Stimulated activated CD8-positive, alpha-beta memory T cell treated with anti-CD3 and anti-CD28 coated beads, Interleukin-4, amount 100 ng/mL, for 48 hours (primary cell): ENCODE measurements at places on chromosomes 1 and 21.

- no peak for DNase-seq
Measured at GRCh38 chr1:98468111-98468717, 193.3 kb upstream of the SNX7 start.

DNA sequence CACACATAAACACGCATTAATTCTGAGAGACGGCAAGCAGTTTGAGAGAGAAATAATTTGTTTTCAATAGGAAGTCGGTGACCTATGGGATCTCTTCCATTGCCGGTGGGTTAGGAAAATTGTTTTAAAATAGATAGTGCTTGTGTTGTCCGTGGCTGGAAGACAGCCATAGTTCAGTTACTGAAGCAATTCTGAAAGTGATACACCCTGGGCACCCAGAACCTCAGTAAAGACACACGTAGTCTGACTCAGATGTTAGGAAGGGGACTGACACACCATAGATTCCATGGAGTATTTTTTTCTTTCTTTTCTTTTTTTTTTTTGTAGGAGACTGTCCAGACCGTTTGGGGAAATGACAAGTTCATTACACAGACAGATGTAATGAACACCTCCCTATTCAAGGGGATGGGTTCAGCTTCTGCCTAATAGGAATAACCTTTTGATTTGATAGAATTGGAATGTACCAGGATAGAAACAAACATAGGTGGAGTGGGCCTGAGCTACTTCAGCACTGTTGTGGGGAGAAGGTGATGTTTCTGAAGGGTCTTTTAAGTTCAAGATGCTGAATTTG lies 1.6 kb downstream of the C1orf21 start:
- DNase-seq = no peak

GRCh38 chr1:4584449-4584848 lies 70.0 kb upstream of the AJAP1 start:
- no peak for DNase-seq

DNA sequence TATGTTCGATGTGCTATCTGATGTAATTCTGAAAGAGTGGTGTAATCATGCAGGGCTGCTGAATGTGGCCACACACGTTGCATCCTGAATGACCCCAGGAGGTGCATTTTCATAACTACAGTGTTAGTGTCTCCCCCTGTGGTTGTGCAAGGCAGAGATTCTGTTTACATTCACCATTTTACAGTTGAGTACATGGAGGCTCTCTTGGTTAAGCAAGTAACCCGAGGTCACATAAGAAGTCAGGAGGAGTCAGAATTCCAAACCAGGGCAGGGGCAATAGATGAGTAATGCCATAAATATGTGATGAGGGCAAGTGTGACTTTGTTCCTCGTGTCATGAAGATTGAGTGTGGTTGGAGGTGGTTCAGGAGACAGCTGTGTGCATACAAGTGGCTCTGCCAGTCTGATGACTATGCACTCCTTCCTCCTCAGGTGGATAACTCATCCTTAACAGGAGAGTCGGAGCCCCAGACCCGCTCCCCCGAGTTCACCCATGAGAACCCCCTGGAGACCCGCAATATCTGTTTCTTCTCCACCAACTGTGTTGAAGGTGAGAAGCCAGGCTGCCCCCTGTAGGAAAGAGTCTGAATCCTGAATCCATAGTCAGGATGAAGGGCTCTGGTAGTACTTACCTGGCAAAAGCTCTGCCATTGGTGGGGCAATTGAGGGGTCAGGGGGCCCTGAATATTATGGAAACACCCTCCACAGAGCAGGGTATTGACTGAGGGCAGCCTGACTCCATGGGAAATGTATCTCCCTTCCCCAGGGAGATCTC lies 9.3 kb downstream of the ATP1A2 start:
- no peak for DNase-seq

GRCh38 chr1:46747683-46748288 lies 28.9 kb upstream of the EFCAB14 start:
- no peak for DNase-seq

GRCh38 chr1:8926707-8927694 lies 18.7 kb upstream of the CA6 start:
- DNase-seq = no peak

DNA sequence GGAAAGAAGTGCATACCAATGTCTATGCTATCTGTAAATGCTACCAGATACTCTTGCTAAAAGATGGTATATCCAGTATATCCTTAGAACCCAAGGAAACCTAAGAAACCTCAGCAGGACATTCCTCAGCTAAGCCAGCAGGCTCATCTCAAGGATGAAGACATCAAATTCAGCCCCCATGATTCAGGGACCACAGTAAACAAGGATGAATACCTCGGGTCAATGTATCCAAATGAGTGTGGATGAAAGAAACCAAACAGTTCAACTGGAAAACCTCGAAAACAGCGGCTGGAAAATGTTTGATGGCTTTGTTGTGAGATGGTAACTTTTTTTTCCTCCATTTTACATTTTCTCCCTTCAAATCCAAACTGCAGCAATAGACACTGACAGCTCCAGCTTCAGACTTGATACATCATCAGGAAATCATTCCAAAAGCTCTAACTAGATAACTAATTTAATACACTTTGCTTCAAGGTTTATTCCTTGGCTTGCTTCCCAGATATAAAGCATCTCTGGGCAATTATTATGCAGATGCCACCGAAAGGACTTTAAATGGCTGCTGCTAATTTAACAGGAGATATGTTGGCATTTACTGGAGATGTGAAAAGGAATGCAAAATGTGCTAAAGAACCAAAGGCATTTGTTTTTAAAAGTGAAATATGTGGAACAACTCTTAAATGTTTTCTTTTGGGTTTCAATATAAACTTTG lies 73.6 kb downstream of the SMYD2 start:
- no peak for DNase-seq

DNA sequence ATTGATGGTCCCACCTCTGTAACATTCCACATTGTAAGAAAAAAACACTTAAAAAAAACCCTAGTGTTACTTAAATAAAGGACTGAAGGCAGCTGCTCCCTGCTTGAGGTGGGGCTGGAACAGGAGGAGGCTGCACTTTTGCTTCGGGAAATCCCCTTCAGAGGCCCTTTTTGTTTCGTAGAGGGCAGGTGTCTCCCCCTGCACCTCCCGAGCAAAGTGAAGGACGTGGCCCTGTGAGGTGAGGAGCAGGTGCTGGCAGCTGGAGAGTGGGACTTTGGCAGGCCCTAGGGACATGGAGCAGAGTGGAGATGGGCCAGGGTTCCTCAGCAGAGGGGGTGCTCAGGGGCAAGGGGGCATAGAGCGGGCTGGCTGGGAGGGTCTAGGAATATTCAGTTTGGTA lies 33.4 kb upstream of the WNT4 start:
- DNase-seq = peak; percentile 31

DNA sequence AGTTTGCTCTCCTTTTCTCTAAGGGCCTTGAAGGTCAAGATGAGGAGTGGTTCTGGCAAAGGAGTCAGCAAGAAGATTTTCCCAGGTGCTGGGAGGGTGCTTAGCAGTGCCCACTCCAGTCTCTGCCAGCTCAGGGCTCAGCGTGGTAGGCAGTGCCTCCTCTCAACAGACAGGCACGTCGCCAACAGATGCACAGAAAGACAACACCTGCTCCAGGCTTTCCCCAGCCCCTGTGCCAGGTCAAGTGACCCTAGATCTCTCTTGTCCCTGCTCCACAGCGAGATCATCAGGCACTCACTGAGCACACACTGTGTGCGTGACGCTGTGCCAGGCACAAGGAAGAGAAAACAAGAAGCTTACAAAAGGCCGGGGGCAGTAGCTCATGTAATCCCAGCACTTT lies 86.0 kb downstream of the CASZ1 start:
- DNase-seq = no peak

- DNase-seq = no peak
Measured at GRCh38 chr1:99139876-99140275, 124.4 kb upstream of the PLPPR4 start.

- no peak for DNase-seq
Measured at GRCh38 chr1:153563483-153563901, 2.2 kb downstream of the S100A2 start.

DNA sequence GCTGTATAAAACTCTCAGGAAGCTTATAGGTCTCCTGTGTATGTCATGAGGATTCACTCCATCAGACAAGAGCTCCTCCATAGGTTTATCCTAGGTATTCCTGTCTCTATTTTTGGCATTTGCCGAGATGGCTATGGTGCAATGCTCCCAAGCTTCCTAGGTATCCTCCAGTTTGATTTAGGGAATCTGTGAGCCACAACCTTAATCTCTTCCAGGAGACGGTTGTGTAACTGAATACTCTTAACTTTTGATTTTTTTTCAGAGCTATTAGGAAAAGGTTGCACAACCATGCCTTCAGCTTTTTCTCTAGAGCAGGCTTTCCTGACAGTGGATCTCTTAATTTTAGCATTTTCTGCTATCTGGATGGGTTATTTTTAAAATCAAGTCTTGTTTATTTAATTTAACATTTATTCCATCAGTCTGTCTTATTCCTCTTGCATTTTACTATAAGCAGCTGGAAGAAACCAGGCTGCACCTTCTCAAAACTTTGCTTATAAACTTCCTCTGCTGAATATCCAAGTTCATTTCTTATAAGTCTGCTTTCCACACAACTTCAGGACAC lies 69.4 kb upstream of the BACE2 start:
- DNase-seq = no peak

DNA sequence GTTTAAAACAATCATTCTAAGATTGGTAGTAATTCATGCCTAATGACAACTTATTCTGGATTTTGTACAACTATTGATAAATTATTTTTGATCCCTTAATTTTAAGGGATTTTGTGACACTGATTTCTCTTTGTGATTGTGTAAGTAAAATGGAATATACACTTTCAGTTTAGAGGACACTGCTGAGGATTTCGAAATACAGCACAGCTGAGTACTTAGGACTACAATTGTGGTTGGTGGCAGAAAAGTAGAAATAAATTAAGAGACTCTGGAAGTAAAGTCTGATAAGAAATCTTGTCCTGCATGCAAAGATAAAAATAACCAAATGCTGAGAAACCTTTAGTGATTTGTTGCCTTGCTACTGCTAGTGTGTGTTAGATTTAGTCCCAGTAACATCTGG lies 40.0 kb downstream of the TYW3 start:
- DNase-seq = no peak

DNA sequence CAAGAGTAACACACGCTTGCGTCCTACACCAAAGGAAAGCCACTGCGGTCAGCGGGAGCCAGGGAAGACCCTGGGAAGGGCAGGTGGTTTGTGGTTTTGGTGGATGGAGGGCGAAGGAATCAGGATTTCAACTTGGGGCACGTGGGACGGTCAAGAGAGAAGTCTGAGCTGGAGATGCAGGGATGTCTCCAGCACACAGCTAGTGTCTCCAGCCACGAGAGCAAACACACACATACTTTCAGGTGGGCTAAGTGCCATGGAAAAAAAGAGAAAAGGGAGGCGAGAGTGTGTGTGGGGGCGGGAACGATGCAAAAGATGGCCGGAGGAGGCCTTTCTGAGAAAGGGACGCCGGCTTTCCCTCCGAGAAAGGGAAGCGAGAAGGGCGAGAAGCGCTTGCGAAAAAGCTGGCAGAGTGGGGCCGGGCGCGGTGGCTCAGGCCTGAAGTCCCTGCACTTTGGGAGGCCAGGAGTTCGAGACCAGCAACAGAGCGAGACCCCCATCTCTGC lies 1.4 kb upstream of the SRRM1 start:
- peak; percentile 65 for DNase-seq

DNA sequence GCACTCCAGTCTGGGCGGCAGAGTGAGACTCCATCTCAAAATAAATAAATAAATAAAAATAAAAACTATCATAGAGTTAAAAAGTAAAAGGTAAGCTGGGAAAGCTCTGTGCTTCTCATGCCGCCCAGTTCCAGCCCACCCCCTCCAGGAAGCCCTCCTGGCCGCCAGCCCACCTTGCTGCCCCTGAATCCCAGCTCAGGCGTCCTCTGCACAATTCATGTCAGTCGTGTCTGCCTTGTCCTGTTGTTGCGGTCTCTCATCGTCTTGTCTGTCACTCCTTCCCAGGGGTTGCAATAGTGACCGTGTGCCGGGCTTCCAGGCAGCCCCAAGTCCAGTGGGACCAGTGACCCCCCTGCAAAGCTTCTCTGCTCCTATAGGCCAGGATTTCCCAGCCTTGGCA lies 44.1 kb downstream of the RSPH1 start:
- no peak for DNase-seq

DNA sequence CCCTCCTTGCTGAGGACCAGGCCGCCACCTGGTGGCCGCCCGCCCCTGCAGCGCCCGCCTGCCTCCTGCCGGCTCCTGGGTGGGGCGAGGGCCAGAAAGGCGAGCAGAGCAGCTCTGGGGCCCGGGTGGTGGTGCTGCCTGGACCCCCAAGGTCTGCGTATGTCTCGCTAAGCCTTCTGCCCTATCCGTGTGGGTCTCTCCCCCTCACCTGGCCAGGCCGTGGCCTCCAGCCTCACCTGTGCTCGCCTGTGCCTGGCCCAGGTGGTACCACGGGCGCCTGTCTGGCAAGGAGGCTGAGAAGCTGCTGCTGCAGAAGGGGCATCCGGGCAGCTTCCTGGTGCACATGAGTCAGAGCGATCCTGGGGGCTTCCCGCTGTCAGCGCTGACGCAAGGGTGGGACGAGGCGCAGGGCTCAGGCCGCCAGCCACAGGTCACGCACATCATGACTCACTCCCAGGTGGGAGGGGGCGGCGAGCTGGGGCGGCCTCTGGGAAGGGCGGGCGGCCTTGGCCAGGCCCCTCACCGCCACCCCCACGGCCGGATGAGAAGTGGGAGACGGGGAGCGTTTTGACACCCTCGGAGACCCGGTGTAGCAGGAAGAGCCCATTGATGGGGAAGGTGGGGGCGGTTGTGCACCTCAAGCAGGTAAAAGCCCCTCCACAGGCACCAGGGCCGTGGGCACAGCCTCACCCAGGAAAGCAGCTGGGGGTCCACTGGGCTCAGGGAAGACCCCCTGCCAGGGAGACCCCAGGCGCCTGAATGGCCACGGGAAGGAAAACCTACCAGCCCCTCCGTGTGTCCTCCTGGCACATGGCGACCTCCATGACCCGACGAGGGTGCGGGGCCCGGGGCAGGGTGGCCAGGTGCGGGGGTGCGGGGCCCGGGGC lies 9.9 kb downstream of the RNF223 start:
- DNase-seq = peak; percentile 93

DNA sequence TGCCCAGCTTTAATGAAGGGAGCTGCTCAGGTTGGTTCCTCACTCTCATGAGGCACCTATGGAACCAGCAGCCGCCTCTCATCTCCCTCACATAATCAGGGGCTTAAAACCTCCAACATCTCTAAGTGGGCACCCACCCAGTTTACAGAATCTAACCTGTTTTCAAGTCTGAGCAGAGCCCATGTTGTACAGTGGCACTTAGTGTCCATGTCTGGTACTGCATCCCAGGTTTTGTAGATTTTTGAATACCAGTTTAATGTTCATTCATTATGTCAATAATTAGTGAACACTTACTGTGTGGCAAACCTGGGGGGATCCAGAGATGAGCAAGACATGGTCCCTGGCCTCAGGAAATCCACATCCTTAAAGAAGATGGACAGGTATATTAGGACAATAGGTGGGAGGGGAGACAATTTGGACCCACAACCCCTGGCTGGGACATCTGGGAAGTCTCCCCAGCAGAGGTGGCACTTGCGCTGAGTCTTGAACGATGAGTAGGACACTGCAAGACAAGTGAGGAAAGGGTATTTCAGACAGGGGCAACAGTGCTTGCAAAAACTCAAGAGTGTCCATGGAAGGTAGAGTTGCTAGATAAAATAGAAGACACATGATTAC lies 83.3 kb downstream of the LACTBL1 start:
- DNase-seq = no peak

- no peak for DNase-seq
Measured at GRCh38 chr21:16047904-16048303, 318.1 kb downstream of the USP25 start.
